Hypothalamus (tissue), 51 donors: ENCODE measurements at places on chromosomes 16 and 17.

DNA sequence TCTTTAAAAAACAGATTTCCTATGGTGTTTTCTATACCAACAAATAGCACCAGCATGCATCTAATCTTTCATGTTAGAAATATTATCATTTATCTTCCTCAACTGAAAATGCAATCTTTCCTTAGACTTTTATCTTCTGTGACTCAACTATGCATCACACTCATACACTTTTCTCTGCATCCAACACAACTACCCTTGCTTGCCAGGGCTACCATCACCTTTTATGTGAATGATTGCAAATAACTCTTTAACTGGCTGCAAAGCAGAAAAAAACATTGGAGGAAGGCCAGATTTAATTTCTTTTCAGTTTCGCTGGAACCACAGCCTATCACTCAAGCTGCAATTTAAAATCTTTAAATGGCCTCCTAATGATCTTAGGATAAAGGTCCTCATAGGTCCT is 212.9 kb downstream of the CDH8 start:
- no peak for DNase-seq

DNA sequence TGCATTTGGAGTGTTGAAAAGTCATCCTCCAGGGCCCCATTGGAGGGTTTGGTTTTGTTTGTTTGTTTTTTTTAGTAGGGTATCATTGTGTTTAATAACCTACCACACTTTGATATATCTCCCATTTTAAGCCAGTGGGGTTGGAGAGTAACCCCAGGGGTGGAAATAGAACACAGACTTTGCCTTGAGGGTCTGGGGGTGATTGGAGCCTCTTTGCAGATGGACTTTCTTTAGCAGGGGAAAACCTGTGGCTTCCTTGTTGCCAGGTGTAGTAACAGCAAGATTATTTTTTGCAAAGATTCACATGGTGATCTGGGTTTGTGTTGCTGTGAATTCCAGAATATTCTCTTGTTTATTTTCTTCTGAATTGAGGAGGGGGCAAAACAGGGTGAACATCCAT is 1.5 kb downstream of the ABCC1 start:
- no peak for DNase-seq

GRCh38 chr16:27531186-27531585 is 18.5 kb downstream of the GTF3C1 start:
- DNase-seq, result no peak

DNA sequence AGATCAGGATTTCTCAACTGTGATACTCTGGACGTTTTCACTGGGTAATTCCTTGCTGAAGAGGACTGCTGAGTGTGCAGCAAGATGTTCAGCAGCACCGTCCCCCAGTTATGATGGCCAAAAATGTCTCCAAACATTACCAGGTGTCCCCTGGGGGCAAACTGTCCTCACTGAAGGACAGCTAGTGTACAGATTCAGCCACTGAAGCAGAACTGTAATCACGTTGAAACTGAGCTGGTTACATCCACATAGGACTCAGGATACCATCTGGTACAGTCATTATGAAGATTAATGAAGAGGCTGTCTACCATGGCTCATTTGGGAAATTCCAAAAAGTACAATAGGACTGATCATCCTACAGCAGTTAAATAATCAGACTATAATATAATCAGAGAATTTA is 43.3 kb upstream of the GINS3 start:
- DNase-seq, result no peak

- DNase-seq, result no peak
These were observed 1.7 kb upstream of the IGF2BP1 start for GRCh38 chr17:48995304-48995973.

DNA sequence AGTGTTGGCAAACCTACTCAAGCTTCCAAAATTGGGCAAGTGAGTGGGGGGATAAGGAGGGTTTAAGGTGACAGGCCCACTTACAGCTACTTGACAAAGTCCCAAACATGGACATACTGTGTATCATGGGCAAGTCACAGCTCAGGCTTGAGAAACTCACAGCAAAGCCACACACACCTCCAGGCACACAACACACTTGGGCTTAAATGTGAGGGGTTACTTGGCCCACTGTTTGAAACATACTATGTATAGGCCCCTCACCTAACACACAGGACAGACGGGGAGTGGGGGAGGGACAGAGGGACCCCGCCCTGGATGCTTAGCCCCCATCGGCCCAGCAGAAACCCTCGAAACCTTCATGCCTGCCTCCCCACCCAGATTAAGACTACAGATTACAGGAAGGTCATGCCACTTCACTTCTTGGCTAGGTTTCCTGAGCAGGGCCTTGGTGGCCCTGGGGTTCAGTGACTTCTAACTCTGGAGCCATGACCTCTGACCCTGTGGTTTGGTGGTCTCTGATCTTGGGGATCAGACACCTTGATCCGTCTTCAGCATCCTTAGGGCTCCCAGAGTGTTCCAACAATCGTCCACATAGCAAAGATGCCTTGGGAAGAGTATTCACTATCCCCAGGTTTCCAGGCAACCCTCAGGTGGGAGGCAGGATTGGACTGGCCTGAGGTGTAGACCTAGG is 2.3 kb upstream of the SAMD14 start:
- DNase-seq, result no peak

- DNase-seq, result no peak
These were observed 4.6 kb upstream of the MPP2 start for GRCh38 chr17:43911904-43912303.

DNA sequence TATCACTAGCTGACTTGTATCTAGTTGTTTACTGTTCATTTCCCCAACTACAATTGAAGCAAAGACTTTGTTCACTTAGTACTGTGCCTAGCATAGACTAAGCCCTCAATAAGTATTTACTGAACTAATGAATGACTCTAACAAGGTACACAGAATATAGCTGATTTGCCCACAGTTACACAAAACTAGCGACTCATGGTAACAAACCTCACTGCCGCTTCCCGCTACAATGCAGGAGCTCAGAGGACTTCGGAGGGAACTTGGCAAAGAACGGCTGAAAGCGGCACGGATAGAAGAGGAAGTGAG is 524 bp downstream of the EFTUD2 start:
- DNase-seq, result no peak

GRCh38 chr17:80151333-80151732 is 4.4 kb upstream of the EIF4A3 start:
- no peak for DNase-seq

DNA sequence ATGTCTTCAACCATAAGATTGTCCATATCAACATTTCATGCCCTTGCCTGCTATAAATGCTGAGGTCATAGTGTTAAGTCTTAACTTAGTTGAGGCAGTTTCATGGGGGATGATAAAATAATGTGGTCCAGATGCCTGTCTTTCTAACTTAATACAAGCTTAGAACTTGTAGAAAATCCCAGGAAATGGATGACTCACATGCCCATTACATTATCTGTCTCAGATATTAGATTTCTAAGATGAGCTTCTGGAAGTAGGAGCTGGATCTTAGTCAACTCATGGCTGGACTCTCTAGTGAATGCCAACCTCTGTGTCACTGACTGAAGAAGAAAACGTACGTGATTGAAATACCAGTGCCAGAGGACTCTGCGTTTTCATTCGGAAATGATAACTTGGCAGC is 797.5 kb upstream of the EEF2KMT start:
- no peak for DNase-seq

DNA sequence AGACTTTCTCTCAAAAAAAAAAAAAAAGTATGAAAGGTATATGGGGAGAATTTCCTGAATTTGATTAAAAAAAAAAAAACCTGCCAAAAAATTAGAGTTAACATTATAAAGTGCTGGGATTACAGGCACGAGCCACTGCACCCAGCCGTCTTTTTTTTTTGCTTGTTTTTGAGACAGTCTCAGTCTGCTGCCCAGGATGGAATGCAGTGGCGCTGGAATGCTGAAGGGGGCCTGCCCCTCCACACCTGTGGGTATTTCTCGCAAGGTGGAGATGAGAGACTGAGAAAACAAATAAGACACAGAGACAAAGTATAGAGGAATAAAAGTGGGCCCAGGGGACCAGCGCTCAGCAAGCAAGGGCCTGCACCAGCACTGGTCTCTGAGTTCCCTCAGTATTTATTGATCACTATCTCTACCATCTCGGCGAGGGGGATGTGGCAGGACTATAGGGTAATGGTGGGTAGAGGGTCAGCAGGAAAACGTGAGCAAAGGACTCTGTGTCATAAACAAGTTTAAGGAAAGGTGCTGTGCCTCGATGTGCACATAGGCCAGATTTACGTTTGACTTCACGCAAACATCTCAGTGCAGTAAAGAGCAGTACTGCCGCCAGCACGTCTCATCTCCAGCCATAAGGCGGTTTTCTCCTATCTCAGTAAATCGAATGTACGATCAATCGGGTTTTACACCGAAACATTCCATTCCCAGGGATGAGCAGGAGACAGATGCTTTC is 117.2 kb downstream of the GOSR1 start:
- no peak for DNase-seq
